COLO829 (cell line): ENCODE measurements at places on chromosomes 7 and 10.

DNA sequence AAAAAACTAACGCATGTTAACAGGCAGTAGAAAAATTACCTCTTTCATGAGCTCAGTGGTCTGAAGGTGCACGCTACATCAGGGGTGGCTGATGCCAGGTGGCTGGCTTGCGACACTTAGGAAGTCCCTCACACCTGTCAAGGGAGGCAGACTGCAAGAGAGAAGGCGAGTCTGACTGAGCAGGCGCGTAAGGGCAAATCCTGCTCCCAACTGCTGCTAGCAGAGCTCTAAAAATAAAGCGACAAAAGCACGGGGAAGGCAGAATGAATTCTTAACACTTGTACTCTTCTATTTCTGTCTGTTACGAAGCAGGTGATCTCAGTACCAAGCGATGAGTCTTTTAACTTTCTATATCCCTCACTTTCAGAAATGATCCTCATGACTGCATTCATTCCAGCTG is 33.1 kb downstream of the CACNA2D1 start:
- DNase-seq = no peak

- no peak for DNase-seq
Observed at GRCh38 chr7:40965774-40966173, 737.1 kb downstream of the INHBA start.

- no peak for DNase-seq
Observed at GRCh38 chr10:45239642-45240041, 75.8 kb downstream of the OR13A1 start.

- no peak for DNase-seq
Observed at GRCh38 chr7:27200761-27201579, 1.1 kb upstream of the HOXA13 start.

- DNase-seq = no peak
Observed at GRCh38 chr10:112151524-112152039, 32.0 kb downstream of the GPAM start.

DNA sequence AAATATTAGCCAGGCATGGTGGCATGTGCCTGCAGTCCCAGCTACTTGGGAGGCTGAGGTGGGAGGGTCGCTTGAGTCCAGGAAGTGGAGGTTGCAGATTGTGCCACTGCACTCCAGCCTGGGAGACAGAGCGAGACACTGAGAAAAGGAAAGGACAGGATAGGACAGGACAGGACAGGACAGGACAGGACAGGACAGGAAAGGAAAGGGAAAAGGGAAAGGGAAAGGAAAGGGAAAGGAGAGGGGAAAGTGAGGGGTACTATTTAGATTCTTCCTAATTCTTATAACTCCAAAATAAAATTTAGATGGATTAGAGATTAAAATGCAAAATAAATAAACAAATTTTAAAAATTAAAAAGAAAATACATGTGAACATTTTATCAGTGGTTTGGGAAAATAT is 58.7 kb downstream of the PIK3AP1 start:
- no peak for DNase-seq

DNA sequence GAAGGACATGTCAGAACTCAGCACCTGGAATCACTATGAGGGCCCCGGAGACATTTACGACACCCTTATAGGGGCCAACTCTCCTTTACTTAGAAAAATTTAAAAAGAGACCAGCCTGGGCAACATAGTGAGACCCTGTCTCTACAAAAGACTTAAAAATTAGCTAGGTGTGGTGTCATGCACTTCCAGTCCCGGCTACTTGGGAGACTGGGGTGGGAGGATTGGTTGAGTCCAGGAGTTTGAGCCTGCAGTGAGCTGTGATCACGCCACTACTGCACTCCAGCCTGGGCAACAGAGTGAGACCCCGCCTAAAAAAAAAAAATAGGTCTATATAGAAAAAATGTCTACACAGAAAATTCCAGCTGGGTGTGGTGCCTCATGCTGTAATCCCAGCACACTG is 7.5 kb upstream of the CYTH3 start:
- DNase-seq = no peak

GRCh38 chr7:55538538-55538937 is 33.8 kb downstream of the VOPP1 start:
- peak; percentile 87 for DNase-seq

- DNase-seq = no peak
Observed at GRCh38 chr7:46208635-46209525, 287.8 kb upstream of the IGFBP3 start.

GRCh38 chr10:125192620-125193019 is 32.3 kb upstream of the CTBP2 start:
- DNase-seq = no peak

GRCh38 chr7:77808517-77808916 is 9.9 kb downstream of the PHTF2 start:
- DNase-seq = no peak

DNA sequence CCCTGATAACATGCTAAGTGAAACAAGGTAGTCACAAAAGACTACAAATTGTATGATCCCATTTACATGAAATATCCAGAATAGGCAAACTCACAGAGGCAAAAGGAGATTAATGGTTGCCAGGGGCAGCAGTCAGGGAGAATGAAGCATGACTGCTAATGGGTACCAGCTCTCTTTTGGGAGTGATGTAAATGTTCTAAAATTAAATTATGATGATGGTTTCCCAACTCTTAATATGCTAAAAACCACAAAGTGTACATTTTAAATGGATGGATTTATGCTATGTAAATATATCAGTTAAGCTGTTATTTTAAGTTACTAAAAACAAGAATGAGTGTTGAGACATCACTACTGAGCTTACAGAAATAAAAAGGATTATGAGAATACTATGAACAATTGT is 12.6 kb downstream of the CYP51A1 start:
- no peak for DNase-seq

- DNase-seq = no peak
Observed at GRCh38 chr10:101047268-101047667, 14.5 kb upstream of the KAZALD1 start.
